ENCODE measurements at places on chromosomes 2 and 18.

- DNase-seq = no peak
Measured at GRCh38 chr2:17311106-17311619, 207.1 kb downstream of the RAD51AP2 start.

DNA sequence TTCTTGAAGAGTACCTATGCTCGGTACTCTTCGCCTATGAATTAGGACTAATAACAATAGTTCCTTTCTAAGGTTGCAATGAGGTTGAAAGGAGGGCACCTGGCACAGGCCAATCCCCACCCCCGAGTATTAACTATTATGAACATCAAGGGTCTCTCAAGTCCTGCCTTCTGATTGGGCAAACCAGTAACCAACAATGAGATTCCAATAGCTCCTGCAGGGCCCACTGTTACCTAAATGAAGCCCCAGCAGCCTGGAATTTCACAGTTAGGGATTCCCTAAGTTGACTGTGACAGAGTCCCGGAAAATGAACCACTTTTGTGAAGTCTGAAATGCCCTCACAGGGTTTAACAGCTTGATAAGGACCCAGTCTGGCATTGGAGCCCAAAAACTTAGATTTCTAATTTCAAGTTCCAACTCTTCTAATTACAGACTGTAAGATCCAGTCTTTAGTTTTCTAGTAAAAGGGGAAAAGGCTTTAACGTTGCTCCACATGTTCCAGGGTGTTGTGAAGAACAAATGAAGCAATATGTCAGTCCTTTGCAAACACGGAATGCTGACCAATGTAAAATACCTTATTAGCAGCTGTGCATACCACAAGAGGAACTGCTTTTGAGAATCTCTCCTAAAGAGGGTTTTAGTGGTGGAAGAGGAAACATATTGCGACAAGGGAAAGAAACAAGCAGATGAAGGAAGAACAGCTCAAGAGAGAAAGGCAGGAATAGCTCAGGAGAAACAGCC is 277.7 kb upstream of the MAP2 start:
- no peak for DNase-seq

DNA sequence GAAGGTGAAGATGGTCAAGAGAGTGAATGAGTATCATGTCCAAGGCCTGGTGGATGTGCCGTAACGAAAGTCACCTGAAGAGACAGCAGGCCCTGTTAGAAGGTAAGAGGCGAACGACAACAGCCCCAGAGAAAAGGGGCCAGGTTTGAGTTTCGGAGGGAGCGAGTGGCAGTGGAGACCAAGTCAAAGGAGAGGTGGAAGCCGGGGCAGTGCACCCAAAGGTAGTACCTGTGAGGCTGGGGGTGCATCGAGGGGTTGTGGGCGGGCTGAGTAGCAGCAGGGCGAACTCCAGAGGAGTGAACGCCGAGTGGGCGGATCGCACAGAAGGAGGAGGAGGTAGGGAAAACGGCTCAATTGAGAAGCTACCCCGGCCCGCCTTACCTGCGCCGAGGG is 358 bp downstream of the USP37 start:
- no peak for DNase-seq

DNA sequence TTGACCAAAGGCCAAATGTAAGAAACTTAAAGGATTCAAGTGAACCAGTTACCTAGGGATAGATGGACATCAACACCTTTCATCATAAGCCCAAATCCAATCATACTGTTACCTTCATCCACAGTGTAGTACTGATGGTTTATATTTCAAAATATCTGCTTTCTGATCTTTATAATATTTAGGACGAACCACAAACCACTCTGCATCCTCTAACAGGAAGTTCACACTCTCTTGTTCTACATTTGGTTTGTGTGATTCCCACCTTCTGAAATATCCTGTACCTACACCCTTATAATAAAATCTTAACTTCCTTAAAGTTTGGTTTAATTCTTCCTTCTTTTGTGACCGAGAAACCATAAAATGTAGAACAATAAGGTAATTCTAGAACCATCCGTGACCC is 535.7 kb upstream of the CHAC2 start:
- no peak for DNase-seq

DNA sequence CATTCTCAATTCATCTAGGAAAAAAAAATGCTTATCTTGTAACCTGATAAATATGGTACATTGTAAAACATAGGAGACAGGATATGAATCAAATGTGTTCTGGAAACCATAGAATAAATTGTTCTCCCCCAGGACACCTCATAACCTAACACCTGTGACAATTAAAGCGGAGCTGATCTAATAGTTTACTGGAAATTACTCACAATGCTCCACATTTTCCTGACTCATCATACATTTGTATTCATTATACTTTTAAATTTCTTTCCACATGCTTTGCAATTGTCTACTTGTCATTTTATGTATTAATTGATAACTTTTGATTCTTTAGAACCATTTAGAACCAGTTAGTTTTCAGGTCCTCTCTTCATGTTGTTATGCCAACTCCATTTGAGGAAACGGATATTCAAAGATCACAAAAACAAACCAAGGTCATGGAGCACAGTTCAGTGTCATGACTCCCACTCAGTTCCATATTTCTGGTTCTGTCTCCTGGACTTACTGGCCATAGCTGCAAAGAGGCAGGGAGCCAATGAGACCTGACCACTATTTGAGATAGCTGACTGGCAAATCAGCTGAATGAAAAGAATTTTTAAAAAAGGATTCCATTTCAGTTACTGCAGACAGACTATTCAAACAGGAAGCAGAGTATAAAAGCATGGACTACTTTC is 128.5 kb downstream of the CALCRL start:
- DNase-seq = no peak

DNA sequence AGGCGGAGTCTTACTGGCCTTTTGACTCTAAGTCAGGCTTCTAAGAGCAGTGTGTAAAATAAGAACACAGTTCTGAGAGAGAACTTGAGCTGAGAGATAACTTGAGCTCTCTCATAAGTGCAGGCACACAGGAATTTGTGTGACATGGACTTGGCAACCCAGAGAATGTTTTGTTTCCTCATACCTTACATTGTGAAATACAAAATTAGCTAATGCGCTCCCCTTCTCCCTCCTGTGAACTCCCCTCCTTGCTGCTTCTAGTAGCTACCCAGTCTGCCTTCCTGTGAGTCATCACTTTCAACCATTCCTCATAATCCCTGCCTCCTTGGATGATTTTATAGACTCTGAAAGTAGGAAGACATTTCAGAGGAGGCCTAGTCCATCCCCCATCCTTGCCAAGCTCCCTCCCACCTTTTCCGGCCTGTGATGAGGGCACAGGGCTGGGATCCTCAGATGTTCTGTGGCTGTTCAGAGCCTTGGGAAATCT is 22.6 kb downstream of the FER1L5 start:
- no peak for DNase-seq

- no peak for DNase-seq
Measured at GRCh38 chr18:43932140-43932539, 654.9 kb upstream of the SYT4 start.

- DNase-seq = no peak
Measured at GRCh38 chr18:42156281-42156680, 201.2 kb downstream of the PIK3C3 start.

DNA sequence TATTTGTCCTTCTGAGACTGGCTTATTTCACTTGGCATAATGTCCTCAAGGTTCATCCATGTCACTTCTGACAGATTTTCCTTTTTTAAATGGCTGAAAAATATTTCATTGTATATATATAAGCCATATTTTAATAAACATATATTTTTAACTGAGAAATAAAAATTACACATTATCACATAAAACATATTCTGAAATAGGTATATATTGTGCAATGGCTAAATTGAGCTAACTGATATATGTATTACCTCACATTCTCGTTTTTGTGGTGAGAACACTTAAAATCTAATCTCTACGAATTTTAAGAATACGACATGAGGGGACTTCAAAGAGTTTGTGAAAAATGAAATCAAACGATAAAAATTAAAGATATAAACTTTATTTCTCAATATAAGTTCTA is 25.7 kb upstream of the ZSWIM2 start:
- no peak for DNase-seq

DNA sequence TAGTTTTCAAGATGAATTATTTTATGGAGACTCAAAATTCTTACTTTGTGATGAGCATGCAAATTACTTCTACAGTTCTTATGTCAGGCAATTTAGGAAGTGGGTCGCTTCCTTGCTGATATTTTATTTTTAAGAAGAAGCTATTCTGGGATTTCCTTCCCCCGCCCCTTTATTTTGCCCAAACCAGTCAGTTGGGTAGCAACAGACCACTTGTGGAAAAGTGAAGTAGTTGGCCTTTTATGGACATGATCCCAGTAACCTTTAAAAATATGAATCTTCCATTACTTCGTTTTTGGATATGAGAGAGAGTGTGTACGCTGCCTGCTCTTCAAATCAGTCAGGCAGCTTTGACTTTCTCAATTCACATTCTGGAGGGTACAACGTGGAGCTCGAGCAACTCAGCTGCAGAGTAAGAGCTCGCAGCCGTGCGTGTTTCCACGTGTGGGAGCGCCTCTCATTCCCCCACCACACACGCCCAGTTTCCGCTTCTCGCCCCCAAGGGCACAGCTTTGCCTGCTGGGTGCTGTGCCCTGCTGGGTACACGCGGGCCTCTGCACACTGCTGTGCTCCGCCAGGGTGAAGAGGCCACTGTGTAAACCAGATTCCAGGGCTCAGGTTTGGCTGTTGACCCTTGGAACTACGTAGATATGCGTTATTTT is 92.6 kb downstream of the ITGB1BP1 start:
- no peak for DNase-seq

GRCh38 chr2:68926796-68927195 is 25.9 kb downstream of the GKN2 start:
- DNase-seq = no peak

- no peak for DNase-seq
Measured at GRCh38 chr2:138779406-138779780, 797 bp downstream of the NXPH2 start.

GRCh38 chr2:181847702-181848101 is 43.8 kb upstream of the ITPRID2 start:
- DNase-seq = no peak

DNA sequence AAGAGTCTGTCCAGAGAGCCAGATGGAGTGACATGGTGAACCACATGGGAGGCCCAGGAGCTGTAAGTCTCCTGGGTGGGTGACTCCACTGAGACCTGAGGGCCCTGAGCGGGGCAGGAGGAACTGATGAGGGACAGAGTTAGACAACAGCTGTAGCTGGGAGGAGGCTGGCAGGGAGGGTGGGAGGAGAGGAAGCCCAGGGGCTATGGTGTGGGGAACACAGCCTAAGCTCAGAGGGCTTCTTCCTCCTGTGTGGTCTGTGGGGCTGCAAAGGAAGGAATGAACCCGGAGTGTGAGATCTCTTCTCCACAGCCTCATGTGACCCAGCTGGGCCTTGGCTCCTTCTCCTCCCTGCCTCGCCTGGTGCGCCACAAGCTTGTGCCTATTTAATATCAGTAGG is 395.6 kb upstream of the HS6ST1 start:
- DNase-seq = no peak

All from NCI-H446 treated with DMSO at 0.1 percent for 48 hours (cell line).